ENCODE measurements at places on chromosomes 11 and 22.

GRCh38 chr11:13289081-13289480 lies 11.5 kb downstream of the BMAL1 start:
- DNase-seq, result peak; percentile 46

DNA sequence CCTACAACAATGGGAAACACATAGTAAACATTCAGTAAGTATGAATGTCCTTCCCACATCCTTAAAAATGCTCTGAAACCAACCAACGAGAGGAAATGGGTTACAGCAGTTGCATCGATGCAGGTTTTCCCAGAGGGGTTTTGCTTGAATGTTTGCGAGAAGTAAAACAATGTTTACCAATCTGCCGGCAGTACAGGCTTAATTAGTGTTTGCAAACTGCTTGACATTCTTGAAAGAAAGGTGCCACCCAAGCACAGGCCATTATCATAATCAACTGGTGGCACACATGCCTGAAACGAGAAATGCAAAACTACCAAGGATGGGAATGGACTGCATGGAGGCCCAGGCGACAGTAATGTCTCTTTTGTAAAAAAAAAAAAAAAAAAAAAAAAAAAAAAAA lies 27.1 kb upstream of the OPCML start:
- DNase-seq, result no peak

GRCh38 chr11:73384872-73385689 lies 8.9 kb downstream of the RELT start:
- DNase-seq, result no peak

- peak; percentile 19 for DNase-seq
These were observed 29.3 kb downstream of the FAT3 start for GRCh38 chr11:92253945-92254344.

GRCh38 chr11:22657101-22657694 lies 9.2 kb upstream of the GAS2 start:
- no peak for DNase-seq

All from cardiac fibroblast (primary cell).